ENCODE measurements at places on chromosomes 5 and 9. TPM values are rescaled to one million over a fixed set of nuclear protein-coding genes. Genes with fewer than 3 reads are reported as not detected.

MARVELD2 gene
- total RNA-seq: 2.0 TPM

DNA sequence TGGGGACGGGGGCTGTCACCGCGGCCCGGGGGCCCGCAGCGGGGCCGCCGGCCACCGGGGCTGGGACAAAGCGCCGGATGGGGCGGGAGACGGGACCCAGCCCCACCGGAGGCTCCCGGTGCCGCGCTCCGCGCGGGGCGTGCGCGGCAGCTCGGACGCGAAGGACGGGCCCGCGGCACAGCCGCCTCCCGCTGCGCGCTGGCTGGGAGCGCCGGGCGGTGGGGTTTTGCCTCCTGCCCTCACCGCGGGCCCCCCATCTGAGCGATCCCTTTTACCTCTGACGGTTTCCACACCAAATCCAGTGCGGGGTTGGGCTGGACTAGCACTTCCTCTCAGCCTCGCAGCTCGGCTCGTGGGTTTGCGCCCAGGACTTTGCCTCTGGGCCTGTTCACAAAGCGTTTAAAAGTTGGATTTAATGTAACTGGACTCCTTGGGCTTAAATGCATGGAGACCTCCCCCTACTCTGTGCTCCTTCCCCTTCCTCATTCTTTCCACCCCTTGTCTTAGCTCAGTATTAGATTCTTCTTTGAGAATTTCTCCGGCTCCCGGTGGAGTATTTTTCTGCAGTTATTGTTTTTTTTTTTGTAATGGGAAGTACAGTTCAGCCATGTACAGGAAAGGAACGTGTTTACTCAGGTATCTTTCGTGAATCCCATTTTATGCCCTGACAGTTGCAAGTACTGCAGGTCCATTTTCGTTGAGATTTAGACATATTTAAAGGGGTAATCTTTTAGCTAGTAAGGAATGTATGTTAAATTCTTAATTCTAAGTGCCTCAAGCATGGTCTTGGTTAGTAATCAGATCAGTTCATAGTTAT, 691 bp downstream of the FCHO2 start:
- DNase-seq: peak; percentile 72

DNA sequence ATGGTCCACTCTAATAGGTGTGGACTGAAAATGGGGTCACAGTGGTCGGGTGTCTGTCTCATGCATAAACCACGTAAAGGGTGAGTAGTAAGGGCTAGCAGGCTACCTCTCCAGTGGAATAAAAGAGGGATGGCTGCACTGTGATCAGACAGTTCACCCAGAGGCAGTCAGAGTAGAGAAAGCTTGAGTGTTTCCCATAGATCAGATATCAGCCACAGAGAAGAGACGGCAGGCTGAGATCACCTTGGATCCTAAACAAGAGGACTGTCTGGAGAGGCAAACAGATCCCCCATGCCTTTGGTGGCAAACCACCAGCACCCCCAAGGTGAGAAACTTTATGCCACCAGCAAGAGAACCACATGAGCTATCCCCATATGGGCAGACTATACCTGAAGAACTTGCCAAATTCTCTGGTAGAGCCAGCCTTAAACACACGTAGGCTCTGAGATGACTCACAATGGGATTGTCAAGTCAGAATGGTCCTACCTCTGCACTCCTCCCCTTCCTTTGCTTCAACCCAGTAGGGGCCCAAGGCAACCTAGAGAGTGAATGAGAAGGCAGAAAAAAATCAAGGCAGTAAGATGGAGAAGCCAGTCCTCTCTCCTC, 205.2 kb upstream of the MAP3K1 start:
- no peak for DNase-seq

DNA sequence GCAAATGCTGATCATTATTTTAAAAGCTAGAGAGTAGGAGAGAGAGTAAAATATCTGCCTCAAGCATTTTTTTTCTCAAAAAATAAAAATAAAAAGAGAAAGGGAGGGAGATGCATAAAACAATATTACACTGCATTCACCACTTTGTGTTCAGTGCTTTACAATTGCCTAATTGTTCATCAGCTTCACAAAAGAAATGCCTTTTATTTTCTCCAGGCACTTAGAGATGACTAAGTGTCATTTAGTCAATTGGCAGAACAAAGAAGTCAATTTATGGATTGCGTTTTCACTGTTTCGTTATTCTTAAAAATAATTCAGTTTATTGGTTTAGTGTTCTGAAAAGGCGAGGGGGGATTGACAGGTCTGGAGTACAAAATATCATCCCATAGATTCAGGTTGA, 232.5 kb upstream of the CCNH start:
- DNase-seq: no peak

DNA sequence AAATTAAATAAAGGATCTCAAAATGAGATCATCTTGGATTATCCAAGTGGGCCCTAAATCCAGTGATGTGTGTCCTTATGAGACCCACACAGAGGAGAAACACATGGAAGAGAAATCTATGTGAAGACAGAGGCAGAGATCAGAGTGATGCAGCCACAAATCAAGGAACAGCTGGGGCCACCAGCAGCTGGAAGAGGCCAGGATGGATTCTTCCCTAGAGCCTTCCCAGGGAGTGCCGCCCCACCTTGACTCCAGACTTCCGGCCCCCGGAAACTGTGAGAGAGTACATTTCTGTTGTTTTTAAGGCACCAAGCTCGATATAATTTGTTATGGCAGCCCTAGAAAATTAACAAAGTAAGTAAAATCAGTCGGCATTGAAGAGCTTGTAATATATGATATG, 286.9 kb downstream of the FBXL7 start:
- no peak for DNase-seq

DNA sequence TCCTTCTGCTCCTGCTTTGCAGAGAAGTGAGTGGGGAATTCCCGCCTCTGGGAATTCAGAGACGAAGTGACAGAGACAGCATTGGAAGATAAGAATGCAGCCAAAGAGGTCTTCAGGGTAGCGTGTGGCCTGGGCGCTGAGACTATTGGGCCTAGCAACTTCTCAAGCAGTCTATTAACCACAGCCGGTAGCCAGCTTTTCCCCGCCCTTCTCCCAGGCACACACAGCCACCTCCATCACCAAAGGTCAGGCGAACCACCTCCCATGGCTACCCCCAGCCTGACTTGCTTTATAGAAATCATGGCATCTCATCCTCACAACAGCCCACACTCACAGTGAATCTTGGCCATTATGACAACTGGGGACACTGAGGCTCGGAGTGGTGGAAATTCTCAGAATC, 124.2 kb downstream of the KCNIP1 start:
- DNase-seq: no peak

DNA sequence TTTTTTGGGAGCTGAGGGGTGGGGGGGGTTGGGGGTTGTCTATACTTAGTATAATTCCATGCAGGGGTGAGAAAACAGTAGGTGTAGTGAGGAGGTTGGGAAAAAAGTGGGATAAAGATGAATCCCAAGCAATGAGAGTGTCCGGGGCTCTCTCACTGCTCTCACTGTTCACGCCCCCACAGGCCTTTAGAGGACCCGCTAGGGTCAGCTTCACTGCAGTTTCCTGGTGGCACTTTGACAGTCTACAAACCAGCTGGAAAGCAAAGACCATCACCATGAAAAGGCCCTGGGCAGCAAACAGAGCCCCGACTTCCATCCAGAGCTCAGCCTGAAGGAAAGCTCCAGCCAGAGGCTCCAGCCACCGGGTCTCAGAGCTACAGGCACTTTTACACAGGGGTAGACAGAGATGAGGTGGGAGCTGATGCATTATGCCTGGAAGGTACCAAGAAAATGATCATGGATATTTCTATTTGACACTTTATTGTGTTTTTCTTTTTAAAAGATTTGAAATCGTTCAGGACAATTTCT, 355.1 kb downstream of the ADAMTS6 start:
- no peak for DNase-seq

LYSMD3 gene
- 10.7 TPM for total RNA-seq

ACTBL2 gene
- under 0.01 TPM for total RNA-seq

OR1L1 gene
- not detected for total RNA-seq

FEM1C gene
- 11.7 TPM for total RNA-seq

GRCh38 chr5:134248256-134248655, 22.4 kb upstream of the PPP2CA start:
- DNase-seq: no peak

DNA sequence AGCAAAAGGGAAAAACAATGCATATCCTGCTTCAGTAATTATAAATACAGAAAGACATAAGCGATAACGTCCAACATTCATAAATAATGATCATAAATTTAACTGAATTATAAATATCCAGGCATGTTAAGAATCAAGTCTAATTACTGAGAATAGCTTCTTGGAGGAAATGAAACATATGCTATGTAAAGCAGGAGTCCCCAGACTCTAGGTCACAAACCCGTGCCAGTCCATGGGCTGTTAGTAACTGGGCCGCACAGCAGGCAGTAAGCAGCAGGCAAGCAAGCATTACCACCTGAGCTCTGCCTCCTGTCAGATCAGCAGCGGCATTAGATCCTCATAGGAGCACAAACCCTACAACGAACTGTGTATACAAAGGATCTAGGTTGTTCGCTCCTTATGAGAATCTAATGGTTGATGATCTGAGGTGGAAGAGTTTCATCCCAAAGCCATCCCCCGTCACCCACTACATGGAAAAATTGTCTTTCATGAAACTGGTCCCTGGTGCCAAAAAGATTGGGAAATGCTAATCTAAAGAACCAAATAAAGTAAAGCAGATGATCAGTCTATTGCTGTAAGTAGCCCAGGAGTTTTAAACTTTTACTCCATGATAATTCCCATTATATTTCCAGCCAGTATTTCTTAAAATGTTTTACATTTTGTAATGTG, 50.4 kb downstream of the CERT1 start:
- no peak for DNase-seq

Measured in lung microvascular endothelial cell (primary cell).